Stimulated activated CD4-positive, alpha-beta T cell treated with anti-CD3 and anti-CD28 coated beads, TNF-alpha, amount 100 ng/mL, for 1 hour (primary cell): ENCODE measurements at places on chromosomes 2 and 18.

GRCh38 chr18:78867131-78867530 is 112.5 kb upstream of the SALL3 start:
- no peak for DNase-seq

DNA sequence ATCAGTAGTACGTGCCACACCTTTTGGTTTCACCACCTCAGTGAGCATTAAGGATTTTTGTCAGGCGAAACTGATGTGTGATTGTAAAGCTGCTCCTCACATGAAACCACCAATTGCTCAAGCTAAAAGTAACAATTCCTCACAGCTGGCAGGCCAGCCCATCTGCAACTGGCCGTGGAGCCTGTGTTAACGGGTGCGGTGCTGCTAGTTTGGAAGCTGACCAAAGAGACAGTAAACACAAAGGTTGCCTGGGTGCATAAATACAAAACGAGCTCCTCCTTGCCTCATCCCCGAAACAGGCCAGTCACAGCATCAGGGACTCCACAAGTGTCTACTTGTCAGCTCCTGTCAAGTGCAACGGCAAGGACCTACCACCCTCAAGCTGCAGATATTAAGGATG is 32.0 kb downstream of the LGALSL start:
- no peak for DNase-seq

DNA sequence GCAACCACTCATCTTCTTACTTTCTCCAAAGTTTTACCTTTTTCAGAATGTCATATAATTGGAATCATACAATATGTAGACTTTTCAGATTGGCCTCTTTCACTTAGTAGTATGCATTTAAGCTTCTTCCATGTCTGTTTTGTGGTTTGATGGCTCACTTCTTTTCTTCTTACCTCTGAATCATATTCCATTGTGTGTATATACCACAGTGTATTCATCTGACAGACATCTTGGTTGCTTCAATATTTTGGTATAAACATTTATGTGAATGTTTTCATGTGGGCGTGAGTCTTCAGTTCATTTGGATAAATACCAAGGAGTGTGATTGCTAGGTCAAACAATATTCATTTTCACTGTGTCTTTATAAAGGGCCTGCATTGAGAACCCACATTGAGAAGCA is 136.1 kb upstream of the NOSTRIN start:
- no peak for DNase-seq

DNA sequence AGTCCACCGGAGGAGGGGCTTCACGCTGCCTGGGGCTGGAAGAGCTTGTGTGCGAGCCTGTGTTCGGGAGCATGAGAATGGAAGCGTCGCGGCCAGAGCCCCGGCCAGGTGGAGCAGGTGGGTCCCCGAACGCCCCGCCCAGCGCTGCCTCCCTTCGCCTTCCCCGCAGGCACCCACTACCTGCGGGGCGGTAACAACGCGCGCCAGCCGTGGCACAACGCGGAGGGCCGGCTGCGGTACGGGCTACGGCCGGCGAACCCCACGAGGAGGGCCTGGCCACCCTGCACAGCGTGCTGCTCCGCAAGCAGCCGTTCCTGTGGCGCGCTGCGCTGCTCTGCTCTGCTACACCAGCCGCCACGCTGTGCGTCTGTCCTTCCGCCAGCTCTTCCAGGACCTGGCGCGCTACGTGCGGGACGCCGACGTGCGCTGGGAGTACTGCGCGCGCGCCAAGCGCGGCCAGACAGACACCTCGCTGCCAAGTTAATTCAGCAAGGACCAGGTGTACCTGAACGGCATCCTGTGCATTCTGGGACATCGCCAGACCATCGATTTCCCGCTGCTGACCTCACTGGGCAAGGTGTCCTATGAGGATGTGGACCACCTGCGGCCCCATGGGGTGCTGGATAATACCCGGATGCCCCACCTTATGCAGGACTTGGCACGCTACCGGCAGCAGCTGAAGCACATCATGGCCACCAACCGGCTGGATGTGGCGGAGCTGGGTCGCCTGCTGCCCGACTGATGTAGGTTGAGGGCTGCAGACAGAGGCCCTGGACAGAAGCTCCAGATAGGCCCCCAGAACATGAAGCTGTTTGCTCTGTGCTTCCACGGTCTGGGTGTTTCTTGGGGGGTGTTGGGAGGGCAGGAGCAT is 200.6 kb downstream of the NAPG start:
- no peak for DNase-seq

- no peak for DNase-seq
Observed at GRCh38 chr18:22349966-22350365, 67.7 kb downstream of the CTAGE1 start.

- no peak for DNase-seq
Observed at GRCh38 chr2:40103590-40103989, 324.5 kb upstream of the THUMPD2 start.

GRCh38 chr18:9290156-9290555 is 44.4 kb upstream of the TWSG1 start:
- no peak for DNase-seq

DNA sequence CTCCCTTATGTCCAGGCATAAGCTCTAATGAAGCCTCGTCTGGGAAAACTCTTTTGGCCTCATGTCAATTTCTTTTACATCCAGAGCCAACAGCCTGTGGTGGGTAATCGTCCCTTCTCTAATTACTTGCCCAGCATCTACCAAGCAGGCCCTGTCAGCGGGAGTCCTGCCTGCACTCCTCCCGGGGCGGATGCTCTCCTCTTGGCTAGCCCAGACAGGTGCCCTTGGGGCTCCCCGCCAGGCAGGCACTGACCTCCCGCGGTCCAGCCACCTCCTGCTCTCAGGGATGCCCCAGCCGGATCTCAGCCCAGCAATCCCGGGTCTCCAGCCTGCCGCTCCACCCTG is 74.2 kb downstream of the NCAPH start:
- DNase-seq = no peak

GRCh38 chr2:122639711-122640110 is 884.3 kb downstream of the TSN start:
- no peak for DNase-seq

DNA sequence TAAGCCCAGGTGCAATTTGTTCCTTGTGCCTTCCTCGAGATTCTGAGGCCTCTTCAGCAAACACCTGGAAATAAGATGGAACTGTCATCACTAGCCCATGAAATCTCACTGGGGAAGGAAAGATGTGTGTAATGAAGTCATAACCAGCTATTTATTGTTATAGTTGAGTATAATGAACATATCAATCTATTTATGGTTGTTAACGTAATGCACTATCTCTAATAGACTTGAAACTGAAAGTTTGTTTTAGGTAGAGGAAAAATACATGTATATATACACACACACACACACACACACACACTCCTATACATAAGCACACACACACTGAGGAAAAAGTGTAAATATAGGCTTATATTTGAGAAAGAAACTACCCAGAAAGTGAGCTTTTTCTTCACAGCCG is 62.8 kb downstream of the UGGT1 start:
- DNase-seq = no peak

DNA sequence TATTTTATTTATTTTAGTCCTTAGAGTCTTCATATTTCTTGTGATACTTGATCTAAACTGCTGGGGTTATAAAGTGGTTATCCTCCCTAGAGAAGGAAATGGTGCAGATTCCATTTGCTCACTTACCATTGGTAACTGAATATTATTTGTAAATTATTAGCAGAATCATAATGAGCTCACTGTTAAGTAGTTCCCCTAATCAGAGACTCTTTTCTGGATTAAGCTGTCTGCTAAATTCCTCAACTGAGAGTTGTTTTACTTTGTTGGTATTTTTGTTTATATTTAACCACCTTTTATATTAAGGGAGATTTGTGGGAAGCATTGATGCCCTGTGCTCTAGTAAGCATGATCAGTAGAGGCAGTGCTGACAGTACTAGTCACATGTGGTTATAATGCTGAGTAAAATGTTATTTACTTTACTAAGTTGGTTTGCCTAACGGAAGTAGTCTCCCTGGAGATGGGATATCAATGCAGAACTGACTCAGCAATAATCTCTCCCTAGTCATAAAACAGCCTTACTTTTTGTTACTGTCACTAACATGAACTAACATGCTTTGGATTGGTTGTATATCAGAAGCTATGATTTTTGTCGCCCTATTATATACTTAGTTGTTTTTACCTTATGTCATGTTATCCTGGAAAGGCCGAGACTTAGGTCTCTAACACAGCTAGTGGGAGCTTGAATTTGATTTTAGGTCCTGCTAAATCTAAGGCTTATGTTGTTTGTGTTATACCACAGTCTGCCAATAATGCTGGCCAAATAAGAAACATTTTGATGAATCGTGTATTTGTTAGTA is 166.7 kb downstream of the MCFD2 start:
- no peak for DNase-seq

DNA sequence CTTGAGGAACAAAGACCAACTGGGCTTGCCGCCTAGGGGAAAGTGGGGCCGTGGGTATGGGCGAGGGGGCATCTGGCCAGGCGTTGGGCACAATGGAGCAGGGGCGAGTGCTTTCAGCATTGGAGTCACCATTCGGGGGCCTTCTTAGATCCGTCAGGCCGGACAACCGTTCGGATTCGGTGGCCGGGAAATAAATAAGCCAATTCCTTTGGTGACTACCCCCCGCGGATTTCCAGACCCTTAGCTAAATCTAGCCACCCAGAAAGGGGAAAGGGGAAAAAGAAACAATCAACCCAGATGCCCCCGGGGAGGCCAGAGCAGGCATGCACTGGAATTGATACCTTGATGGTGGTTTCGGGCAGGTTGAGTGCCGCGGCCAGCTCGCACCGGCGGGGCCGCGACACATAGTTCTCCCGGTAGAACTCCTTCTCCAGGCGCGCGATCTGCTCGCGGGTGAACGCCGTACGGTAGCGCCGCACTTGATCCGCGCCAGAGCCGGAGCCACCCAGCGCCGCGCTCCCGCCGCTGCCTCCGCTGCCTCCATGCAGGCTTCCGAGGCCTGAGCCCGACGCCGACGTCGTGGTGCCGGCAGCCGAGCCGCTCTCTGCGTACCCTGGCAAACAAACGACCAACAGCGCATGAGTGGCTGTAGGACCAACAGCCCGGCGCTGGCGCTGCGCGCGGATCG is 1.8 kb downstream of the EVX2 start:
- DNase-seq = no peak

DNA sequence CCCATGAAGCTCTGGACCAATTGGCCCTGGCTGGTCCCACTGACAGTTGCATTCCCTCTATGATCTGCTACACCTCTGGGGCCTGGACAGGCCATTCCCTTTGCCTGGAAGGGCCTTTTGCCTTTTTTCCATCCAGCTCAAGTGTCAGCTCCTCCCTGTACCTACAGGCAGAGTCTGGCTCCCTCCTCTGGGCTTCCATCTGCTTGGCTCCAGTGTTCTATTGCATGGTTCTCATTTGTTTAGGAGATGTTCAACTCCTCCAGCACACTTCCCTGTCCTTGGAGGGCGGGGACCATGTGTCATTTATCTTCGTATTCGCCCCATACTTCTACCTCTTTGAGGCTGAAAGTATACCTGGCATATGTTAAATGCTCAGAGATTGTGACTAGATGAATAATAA is 61.1 kb downstream of the PRKCE start:
- DNase-seq = no peak

DNA sequence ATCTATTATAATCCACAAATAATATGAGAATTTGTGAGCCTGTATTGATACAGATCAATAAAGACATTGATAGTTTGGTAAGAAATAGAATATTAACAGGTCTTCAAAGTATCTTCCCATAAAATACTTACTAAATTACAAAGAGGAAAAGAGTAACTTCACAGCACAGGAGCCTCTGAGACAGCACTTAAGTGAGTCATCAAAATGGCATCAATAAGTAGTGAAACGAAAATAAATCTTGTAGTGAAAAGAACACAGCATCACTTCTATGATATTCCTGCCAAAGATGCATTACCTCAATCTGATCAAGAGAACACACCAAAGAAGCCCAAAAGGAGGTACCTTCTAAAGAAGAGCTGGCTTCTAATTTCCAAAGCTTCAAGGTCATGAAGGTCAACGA is 116.4 kb downstream of the CBLN2 start:
- DNase-seq = no peak

DNA sequence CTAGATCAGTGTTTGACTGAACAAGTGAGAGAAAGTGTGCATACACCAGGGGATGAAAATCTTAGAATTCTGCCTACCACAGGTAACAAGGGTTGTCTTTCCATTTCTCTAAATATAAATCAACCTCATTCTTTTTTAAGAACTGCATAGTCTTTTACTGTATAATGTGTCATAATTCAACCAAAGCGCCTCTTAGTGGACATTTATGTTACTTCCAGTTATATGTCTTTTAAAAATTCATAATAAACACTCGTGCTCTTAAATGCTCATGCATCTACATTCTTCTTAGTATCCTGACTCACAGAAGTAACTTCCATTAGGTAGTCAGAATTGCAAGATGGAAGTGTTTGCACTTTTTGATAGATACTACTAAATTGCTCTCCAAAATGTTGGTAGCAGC is 76.2 kb downstream of the CHRNA1 start:
- no peak for DNase-seq

DNA sequence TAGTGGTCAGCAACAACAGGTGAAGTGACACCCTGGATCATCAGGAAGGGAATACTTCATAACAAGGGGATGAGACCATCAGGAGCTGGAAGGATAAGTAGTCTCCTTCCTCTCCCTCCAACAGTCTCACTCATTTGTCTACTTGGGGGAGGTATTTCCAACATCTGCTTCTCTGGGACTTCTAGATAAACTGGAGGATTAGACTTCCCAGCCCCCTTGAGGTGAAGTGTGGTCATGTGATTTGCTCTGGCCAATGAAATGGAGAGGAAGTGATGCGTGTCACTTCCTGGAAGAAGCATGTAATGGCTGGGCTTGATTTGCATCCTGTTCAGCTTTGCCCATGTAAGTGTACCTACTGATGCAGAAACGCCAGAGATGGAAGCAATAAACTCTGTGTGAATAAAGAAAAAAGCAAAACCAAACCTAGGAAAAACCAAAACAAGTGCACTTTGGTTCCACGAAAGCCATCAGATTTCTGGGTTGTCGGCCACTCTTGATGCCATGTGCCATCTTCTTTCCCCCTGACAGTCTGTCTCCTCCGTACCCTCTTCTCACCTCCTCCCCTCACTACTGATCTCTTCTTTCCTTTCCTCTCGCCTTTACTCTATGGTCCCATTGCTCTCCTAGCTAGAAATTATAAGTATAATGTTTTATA is 76.1 kb upstream of the DNMT3A start:
- DNase-seq = no peak

- DNase-seq = no peak
Observed at GRCh38 chr2:225994748-225995405, 595.4 kb downstream of the NYAP2 start.

DNA sequence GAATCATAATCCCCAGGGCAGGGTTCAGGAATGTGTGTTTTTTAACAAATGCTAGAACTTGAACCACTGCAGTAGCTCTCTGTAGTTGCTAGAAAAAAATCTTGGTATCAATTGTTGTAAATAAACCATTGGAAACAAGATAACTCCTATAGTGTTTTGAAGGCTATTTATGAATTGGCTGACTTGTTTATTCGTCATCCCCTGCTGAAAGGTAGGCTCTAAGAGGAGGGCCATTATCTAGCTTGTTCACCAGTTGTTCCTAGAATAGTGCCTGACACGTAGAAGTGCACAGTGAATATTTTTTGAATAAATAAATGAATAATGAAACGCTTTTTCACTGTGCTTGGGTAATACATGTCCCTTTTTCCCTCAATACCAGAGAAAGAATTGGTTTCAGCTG is 211.4 kb downstream of the BABAM2 start:
- DNase-seq = no peak

DNA sequence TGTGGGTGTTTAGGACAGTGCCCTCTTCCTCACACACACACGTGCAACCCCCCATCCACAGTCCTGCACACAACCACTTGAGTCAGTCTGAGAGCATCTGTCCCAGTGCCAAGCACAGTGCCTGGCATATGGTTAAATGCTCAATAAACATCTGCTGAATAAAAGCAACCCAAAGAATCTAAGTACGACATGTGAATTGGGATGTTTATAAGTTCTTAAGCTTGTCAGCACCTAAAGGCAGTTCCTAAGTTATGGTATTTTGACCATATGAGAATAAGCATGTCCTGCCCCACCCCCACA is 37.8 kb downstream of the CAPN13 start:
- DNase-seq = no peak
